ENCODE measurements at places on chromosomes 7 and 10.

DNA sequence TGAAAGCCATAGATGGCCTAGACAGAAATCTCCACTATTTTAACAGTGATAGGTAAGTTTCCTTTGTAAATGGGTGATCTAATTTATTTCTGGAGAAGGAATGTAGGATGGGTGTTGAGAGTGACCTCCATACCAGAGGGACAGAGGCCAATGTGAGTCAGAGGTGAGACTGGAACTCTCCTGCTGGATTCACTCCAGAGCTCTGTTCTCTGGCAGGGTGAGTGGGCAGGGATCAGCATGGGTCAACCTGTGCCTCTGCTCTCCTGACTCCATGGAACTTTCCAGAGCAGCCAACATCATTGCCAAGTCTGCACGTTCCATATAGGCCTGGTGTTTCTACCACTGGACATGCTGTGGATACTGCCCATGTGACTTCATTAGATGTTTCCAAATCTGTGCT lies 11.4 kb downstream of the AKR1C3 start:
- no peak for DNase-seq

- DNase-seq = no peak
These were observed 119.0 kb upstream of the CACUL1 start for GRCh38 chr10:118873738-118874105.

GRCh38 chr7:159121068-159121467 lies 23.6 kb downstream of the VIPR2 start:
- no peak for DNase-seq

- DNase-seq = no peak
These were observed 69.3 kb downstream of the CSTF2T start for GRCh38 chr10:51629934-51630639.

DNA sequence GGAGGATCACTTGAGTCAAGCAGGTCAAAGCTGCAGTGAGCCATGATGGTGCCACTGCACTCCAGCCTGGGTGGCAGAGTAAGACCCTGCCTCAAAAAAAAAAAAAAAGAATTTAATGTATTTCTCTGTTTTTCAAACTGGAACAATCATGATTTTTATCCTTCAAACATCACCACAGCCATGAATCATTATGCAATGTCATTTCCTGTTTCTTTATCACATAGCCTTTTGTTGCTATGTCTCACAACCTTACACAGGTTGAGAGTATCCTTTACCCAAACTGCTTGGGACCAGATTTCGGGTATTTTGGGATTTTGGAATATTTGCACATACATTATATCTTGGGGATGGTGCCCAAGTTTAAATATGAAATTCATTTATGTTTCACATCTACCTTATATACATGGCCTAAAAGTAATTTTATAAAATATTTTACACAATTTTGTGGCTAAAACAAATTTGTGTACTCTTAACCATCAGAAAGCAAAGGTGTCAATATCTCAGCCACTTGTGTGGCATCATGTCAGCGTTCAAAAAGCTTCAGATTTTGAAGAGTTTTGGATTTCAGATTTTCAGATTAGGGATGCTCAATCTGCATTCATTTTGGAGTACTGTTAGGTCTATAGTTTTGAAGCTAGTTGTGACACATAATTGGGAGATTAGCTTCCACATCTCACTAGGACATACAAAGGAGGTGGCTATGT lies 8.2 kb downstream of the NT5C3A start:
- no peak for DNase-seq

GRCh38 chr10:52004342-52004949 lies 305.1 kb upstream of the CSTF2T start:
- no peak for DNase-seq

- no peak for DNase-seq
These were observed 37.1 kb downstream of the STARD3NL start for GRCh38 chr7:38215115-38215514.

DNA sequence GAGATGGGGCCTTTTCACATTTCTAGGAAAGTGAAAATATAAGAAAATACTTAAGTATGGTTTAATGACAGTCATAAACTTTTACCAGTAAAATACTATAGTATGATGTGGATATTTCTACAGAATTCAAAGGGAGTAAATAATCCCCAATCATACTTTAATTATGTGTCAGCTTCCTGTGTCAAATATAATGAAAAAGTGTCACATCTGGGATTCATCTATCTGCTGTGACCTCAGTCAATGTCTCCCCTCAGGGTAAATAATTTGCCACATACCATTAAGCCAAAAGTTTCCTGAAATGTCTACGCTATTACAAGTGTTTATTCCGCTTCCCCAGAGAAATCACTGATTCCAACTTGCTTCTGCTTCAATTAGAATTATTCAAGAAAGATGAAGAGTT lies 110.5 kb downstream of the ITGA8 start:
- no peak for DNase-seq

DNA sequence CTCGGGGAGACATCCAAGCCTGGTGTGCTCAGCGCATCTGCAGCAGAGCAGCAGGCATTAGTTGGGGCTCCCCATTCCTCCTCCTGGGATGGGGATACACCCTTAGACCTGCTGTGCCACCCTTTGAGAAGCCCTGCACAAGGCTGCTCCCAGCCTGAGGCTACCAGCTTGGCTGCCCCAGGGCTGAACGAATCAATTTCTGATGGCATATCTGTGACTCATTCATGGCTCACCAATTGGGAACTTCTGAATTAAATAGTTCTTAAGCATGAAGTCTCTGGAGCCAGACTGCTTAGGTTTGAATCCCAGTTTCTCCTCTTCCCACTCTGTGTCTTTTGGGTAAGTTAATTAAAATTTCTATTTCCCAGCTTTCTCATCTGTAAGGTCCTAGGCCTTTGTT lies 16.3 kb upstream of the GLI3 start:
- no peak for DNase-seq

DNA sequence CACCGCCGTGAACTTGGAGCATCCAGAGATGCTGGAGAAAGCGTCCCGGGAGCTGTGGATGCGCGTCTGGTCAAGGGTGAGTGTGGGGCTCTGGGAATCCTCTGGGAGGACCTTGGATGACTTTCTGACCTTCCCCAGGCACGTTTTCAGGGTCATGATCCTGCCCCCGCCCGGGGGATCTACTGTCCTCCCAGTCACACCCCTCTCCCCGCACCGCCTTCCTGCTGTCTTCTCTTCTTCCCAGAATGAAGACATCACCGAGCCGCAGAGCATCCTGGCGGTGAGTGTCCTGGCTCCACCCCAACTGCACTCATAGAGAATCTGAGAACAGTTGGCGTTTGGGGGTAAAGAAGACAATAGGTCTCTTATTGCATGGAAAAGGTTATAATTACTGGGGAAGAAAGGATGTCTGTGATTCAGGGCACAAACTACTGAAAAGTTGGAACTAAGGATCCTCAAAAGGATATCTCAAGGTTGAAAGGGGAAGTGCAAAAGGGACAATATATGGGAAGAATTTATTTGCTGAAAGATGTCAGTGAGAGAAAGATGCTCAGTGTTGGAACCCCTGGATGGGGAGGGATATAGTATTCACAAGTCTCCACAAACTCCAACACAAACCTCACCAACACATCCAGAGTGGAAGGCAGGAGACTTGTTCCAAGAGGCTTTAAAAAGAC lies 1.9 kb downstream of the GSTK1 start:
- no peak for DNase-seq

DNA sequence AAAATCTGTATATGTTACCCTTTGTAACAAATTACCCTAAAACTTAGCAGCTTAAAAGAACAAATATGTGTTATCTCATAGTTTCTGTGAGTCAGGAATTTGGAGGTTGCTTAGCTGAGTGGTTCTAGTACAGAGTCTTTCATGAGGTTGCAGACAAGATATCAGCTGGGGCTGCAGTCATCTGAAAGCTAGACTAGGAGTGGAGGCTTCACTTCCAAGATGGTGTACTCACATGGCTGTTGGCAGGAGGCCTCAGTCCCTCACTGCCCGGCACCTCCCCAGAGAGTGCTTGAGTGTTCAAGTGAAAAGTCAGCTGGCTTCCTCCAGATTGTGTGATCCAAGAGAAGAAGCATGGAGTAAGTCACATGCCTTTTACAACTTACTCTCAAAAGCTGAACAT lies 16.9 kb upstream of the GGCT start:
- no peak for DNase-seq

DNA sequence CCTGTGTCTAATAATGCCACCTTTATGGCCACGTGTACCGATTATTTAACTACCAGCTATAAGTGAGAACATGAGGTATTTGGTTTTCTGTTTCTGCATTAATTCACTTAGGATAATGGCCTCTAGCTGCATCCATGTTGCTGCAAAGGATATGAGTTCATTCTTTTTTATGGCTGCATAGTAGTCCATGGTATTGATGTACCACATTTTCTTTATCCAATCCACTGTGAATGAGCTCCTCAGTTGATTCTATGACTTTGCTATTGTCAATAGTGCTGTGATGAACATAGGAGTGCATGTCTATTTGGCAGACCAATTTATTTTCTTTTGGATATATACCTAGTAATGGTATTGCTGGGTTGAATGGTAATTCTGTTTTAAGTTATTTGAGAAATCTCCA lies 96.4 kb downstream of the SLC25A40 start:
- no peak for DNase-seq

GRCh38 chr10:62708569-62708968 lies 96.0 kb upstream of the ADO start:
- DNase-seq = no peak

- no peak for DNase-seq
These were observed 226.7 kb downstream of the GPAM start for GRCh38 chr10:111956841-111957240.

DNA sequence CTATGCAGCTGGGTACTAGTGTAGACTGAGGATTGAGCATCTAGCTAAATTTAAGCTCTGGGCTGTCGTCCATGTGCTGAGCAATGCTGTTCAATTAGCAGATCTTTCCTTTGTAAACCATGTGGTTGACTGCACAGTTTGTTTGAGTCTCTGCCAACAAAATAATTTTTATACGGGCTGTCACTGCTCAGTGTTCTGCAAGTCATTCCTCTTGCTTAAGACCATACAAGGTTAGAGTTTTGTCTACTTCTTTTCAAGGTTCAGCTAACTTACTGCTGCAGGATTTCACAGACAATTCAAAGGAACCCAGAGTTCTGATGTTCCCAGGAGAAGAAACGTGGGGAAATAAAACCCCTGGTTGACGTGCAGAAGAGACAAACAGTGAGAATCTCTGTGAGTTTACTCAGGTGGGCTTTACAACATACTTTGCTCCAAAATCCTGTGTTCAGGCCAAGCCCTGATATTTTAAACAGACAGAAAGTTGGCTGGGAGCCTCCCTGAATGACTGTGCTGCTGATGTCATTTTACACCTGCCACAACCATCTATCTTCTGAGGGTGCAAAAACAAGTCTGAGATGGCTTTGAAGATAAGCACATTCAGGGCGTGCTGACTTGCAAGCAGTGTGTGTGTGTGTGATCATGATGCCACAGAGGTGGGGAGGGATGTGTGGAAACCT lies 177.1 kb upstream of the SVIL start:
- no peak for DNase-seq

DNA sequence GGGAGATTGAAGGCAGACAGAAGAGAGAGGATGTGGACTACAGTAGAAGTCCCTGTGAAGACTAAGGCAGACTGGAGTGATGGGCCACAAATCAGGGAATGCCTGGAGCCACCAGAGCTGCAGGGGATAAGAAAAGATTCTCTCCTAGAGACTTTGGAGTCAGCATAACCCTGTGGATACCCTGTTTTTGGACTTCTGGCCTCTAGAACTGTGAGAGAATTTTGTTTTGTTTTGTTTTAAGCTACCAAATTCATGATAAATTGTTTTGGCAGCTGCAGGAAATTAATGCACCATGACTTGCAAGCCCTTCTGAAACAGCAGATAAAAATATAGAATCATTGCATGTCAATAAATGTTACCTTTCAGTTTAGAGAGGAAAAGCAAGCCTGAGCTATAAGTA lies 41.3 kb downstream of the INHBA start:
- no peak for DNase-seq

DNA sequence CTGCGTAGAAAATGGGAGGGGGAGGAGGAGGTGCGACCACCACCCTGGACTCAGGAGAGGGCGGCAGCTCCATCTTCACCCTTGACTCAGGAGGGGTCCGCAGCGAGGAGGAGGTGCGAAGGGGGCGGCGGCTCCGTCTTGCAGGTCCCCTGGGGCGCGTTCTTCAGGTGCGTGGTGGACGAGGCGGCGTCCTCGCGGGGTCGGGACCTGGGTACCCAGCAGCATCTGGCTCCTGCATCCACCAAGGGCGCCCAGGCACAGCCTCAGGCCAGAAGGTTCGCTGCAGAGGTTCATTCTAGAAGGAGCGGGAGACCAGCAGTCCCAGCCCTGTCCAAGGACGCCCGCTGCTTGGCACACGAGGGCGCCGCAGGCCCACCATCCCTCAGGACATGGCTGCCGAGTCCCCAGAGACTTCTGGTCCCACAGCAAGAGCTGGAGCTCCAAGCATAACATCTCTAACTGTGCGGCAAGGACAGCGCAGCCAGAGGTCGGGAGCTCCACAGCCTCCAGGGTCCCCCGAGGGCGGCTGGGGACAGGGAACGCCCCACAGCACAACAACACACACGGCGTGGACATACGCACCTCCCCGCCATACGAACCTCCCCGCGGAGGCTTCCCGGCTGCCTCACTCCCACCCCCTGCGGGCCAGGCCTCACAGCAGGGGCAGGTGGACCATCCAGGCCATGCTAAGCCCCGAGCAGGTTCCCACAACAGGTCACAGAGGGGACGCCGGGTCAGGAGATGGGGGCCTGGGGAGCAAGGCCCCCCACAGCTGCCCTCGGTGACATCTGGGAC lies 16.8 kb upstream of the DPYSL4 start:
- DNase-seq = no peak

DNA sequence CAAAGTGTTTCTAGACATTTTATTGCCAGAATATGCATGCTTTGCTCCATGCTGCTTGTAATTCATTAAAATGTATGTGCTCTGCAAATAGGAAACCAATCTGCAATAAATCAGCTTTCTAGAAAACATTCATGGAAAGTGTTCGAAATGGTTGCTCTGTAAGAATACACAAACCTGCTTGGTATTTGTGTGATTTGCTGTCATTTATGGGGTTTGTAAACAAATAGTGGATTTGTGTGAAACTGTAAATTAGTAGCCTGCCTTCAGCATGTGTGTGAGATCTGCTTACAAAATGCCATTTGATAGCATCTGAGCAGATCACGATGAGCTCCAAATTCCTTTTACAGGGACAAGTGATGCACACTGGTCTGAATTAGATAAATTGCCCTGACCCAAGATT lies 219.0 kb upstream of the CSTF2T start:
- no peak for DNase-seq

- DNase-seq = no peak
These were observed 18.9 kb downstream of the CAMK2G start for GRCh38 chr10:73855413-73855812.

- DNase-seq = no peak
These were observed 775.5 kb downstream of the LRMDA start for GRCh38 chr10:76206797-76207352.

- DNase-seq = no peak
These were observed 5.7 kb upstream of the TNRC18 start for GRCh38 chr7:5429253-5429856.

GRCh38 chr7:1700536-1701333 lies 30.7 kb downstream of the ELFN1 start:
- no peak for DNase-seq

GRCh38 chr7:154640266-154640865 lies 362.6 kb downstream of the PAXIP1 start:
- DNase-seq = no peak

GRCh38 chr10:97215619-97216260 lies 30.0 kb upstream of the SLIT1 start:
- no peak for DNase-seq

All from cortex of kidney (tissue), 1 donor.